ENCODE measurements at places on chromosomes 5 and 9.

- no peak for DNase-seq
Observed at GRCh38 chr5:60843386-60843935, 608 bp downstream of the ELOVL7 start.

DNA sequence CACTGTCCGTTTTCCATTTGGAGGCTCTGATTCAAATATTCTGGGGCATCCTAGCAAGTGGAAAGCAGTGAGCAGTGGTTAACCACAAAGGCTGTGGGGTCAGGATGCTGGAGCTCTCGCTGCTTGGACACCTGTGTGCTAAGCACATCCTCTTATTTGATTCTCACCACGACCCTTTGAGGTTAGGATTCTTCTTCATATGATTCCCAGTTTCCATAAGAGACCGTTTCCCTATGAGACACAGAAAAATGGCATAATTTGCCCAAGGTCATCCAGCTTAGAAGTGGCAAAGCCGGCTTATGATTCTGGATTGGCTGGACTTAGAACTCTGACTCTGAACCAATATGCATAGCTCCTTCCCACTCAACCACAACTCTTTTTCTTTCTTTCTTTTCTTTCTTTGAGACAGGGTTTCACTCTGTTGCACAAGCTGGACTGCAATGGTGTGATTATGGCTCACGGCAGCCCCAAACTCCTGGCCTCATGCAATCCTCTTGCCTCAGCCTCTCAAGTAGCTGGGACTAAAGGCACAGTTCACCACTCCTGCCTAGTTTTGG is 207.7 kb downstream of the TTLL11 start:
- no peak for DNase-seq

DNA sequence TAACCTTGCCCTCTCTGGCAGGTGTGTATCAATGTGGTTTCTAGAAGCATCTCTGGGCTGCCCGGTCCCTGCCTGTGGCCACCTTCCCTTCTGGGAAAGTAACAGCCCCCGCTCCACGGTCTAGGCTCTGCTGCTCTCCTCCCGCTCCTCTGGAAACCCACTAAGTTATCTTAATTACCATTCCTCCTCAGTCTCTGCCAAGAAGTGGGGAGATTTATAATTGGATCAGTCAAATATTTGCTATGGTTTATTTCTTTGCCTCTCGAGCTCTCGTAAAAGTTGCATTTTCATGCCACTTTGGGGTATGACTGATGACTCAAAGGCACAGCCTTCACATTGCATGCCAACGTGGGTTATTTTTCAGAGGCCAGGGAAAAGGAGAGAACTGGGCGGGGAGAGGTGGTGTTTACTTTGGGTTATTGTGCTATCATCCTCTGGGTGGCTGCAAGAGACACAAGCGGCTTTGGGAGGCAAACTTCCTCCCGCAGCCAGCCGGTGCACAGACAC is 205.3 kb upstream of the WWC1 start:
- no peak for DNase-seq

- no peak for DNase-seq
Observed at GRCh38 chr5:29972597-29972996, 1220.9 kb upstream of the CDH6 start.
